Cortex of kidney (tissue), 1 donor: ENCODE measurements at places on chromosomes 13 and 19.

DNA sequence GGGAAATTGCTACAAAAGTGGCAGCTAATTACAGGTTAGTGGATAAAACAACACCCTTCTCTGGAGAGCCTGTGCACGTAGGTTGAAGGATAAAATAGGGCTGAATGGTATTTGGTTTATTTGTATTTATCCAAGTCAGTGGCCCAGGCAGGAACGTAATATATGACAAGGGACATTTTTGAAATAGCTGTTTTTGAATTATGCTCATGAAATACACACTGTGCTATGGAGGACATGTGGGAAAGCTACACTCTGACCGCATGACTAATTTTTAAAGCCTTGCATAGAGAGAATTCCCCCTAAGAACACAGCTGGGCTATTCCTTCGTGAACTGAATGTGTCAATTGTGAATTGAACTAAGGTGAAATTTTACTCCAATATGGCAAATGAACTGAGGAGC, 292.1 kb upstream of the MAB21L1 start:
- DNase-seq = no peak

GRCh38 chr13:42038661-42039456, 9.6 kb upstream of the DGKH start:
- DNase-seq = no peak

- DNase-seq = no peak
These were observed 810 bp downstream of the ZNF627 start for GRCh38 chr19:11598103-11598483.

DNA sequence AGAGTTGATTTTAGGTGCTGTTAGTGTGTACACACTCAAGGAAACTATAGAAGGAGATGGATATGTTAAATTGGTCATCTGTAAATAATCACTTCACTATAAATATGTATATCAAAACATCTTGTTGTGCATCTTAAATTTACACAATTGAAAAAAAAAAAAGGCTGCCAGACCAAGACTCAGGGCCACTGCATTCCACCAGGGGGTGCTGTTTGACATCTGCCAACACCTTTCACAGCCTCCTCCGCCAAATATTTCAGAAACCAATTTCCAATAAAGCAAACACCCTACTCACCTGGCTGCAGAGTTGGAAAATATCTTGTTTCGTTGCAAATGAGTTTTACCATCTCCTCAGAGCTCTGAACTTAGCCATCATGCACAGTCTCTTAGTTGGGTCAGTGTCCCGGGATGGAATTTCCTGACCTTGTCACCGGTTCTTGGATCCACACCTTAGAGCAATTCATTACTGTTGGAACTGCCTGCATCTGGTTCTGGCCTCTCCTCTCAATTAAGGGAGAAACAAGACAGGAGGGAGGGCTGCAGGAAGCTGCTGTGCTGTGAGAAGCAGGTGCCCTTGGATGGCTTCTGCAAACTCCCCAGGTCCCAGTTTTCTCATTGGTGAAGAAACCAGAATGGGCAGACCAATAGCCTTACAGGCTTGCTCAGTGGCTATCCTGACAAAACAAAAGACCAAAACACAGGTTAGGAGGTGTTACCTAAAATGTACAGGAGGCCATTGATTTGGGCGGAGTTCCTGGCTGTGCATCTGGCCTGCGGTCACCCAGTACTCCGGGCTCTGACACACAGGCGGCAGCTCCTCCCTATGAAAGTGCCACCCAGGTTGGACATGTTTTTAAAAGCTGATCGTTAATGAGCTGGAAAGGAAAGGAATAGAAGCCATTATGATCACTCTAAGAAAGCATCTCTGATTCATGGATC, 746.6 kb downstream of the UQCRFS1 start:
- DNase-seq = no peak

DNA sequence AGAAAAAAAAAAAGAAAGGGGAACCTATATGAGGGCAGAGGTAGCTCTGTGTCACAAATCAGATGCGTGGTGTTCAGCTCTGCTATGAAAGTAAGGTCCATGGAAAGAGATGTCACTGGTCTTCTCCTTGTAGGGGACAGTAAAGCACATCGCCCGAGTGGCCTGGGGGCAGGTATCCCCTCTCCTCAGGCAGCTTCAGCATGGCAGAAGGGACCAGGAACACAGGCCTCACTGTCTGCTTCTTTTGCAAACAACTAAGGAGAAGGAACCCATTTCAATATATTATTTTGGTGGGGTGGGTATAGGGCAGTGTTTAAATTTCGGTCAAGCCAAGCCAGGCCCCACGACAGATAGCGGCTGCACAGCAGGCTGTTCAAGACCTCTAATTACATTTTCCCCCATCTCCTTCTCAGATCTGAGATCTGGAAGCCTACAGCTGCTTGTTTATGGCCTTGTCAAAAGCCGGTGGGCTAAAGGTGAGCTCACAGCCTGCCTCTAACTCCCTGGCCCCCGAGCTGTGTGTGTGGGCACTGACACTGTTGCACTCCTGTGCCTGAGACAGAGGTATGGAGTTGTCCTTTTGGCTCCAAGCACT, 72.8 kb downstream of the HSPH1 start:
- no peak for DNase-seq

GRCh38 chr13:96141032-96141431, 51.1 kb downstream of the HS6ST3 start:
- DNase-seq = no peak

GRCh38 chr19:21335721-21336120, 6.5 kb upstream of the ZNF708 start:
- DNase-seq = no peak

DNA sequence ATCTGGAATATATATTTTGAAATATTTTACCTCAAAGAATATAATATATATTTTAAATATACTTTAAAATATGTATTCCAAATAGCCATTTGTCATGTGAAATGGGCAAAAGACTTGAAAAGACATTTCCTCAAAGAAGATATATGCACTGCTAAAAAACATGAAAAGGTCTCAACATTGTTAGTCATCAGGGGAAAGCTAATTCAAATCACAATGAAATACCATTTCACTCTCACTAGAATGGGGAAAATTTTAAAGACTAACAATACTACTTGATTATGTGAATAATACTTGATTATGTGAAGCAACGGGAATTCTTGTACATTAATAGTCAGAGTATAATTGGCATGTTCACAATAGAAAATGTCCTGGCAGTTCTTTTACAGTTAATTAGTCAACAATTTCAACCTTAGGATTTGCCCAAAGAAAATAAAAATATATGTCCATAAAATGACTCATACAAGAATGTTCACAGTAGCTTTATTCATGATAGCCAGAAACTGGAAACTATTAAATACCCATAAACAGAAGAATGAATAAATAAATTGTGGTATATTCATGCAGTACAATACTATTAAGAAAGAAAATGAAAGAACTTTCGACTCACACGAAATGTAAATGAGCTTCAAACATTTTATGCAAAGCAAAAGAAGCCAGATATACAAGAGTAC, 6.8 kb upstream of the KBTBD6 start:
- no peak for DNase-seq

DNA sequence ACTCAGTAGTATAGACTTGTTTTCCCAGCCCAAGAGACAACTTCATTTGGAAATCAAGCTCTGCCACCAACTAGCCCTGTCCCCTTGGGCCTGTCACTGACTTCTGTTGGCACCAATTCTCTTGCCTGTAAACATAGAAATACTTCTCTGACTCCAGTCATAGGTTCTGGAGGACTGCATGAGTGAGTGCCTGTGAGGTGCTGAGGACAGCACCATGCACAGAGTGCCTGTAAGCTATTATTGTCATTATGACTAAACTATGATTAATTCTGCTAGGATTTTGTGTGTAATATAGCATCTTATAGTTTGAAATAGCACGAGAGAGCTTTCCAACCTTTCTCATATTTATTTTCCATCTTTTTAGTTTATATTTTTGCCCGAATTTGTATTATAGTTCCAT, 247.9 kb downstream of the MYO16 start:
- no peak for DNase-seq

- no peak for DNase-seq
These were observed 112.5 kb downstream of the COG6 start for GRCh38 chr13:39767791-39768517.

DNA sequence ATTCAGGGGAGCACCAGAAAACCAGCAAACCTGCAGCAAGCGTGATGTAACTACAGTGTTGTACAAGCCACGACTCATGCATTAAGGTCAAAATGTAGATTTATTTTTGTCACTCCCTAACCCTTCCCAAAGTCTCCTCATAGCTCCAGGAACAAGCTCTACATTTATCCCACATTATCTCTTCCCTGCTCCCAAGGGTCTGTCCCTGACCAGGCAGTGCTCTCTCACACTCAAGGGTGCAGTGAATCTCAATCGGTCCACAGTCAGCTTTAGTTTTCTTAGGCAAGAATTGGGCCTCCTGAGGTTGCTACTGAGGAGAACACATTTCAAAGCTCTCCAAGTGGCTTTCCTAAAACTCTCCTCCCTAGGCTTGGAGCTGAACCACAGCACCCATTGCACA, 219.4 kb downstream of the NHLRC3 start:
- no peak for DNase-seq

GRCh38 chr13:59477011-59477410, 686.7 kb downstream of the DIAPH3 start:
- DNase-seq = no peak

- no peak for DNase-seq
These were observed 35.4 kb upstream of the MCF2L start for GRCh38 chr13:112933649-112934048.

GRCh38 chr19:13122275-13122878, 4.3 kb downstream of the NACC1 start:
- DNase-seq = no peak

DNA sequence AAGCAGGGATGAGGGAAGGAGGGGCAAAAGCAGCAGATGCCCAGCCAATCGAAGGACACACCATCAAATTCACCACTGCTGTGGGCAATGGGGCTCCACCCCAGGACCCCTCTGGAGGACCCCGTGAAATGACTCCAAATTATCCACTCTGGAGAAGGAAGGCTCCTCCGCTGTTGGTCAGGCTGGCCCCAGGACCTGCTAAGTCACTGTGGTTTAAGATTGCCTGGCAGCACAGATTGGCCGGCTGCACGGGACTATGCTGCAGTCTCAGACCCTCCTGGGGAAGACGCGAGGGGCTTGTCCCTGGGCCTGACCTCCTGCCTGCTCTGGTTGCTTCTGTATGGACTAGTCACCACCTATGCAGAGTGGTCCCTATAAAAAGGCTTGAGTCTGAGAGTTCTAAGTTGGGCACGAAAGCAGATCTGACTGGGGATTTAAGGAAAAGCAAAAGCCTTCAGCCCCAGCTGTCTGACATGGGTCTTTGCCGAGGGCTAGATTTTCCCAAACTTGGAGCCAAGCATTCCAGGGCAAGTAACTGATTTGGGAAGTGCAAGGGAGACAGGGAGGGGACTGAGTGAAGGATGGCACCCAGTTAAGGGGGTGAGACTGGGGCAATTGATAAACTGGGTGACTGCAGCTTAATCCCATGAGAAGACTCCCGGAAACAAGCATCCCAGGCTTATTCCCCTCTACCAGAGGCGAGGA, 91.7 kb downstream of the TSHZ3 start:
- DNase-seq = no peak

DNA sequence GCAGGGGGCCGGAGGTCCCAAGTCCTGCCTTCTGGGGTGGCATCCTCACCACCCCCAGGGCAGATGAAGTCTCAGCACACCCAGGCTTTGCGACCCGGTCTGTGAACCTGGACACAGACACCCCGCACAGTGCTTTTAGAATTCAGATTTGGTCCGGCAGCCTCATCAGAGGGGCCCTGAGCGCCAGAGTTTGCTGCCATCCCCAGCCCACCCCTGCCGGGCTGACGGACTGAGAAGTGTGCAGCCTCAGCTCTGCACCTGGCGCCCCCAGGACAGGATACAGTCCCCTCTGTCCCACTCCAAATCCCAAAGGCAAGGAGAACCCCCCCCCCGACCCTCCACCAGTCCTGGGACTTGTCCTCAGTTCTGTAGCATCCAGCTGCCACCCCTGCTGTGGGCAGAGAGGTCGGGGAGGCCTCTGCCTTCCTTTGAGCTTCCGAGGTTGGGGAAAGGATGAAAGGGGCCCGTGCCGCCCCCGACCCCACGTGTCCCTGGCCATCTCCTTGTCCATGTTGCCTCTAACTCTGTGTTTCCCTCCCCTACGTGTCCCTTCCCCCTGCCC, 16.9 kb downstream of the CAPN12 start:
- no peak for DNase-seq

DNA sequence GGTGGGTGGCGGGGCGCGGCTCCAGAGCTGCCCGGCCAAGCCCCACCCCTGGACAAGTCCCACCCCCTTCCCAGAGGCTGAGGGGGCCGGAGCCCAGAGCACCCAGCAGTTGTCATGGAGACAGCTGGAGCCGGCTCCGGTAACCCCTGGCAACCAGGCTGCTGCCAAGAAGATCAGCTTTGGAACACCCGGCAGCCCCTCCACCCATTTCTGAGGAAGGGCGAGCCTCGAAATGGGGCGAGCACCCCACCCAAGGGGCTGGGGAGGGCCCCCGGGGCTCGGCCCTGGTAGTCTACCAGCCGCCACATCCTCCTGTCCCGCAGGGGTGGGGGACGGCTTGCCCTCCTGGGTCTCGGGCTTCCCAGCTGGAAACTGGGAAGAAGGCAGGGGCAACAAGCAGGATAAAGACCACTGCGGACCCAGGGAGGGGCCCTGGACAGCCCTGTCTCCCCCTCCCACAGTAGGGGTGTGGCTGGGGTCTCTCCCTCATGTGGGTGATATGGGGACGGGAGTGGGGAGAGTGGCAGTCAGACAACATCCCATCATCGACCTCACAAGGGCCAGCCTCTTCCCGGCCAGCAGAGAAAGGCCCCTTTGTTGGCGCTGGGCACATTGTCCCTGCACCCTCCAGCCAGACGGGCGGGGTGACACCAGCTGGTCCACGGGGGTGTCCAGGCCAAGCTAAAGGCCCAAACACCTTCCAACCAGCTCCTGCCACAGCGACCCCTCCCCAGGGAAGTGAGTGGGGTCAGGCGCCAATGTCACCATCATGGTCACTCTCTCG, 1.5 kb downstream of the CERS1 start:
- no peak for DNase-seq

DNA sequence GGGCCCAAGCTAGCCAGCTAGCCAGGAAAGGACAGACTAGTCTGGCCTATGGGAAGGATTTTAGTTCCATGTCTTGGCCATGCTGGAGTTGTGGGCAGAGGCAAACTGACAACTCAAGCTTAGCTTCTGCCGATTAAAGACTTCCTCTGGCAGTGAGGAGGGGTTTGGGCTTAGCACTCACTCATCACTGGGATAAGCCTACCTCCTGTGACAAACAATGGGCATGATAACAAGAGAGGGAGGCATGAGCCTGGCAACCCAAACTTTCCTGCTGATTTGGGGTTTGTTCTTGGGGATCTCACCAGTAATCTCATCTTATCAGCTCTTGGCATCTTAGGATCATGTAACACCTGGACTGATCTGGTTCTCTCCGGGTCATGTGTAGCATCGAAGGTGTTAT, 83.6 kb downstream of the KL start:
- no peak for DNase-seq

DNA sequence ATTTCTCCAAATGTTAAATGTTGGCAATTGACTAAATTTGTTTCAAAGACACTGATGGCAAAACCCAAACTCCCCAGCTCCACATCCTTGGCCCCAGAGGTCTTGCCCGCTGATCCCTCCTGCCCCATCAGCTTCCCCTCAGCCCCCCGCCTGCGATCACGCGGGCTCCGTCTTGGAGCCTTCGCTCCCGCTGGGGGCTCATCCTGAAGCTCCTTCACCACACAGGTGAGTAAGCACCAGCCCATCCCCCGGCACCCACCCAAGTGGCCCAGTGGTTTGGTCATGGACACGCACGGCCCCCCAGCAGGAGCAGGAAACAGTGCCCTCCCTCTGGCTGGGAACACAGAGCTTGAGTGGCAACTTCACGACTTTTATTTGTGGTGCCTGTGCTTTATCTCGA, 14.9 kb downstream of the EPS8L1 start:
- DNase-seq = no peak

- no peak for DNase-seq
These were observed 19.4 kb downstream of the ACTN4 start for GRCh38 chr19:38666663-38667511.

- no peak for DNase-seq
These were observed 1.8 kb downstream of the FXYD7 start for GRCh38 chr19:35144600-35145436.
